Upper lobe of left lung (tissue), 6 donors: ENCODE measurements at places on chromosomes 7 and 10.

DNA sequence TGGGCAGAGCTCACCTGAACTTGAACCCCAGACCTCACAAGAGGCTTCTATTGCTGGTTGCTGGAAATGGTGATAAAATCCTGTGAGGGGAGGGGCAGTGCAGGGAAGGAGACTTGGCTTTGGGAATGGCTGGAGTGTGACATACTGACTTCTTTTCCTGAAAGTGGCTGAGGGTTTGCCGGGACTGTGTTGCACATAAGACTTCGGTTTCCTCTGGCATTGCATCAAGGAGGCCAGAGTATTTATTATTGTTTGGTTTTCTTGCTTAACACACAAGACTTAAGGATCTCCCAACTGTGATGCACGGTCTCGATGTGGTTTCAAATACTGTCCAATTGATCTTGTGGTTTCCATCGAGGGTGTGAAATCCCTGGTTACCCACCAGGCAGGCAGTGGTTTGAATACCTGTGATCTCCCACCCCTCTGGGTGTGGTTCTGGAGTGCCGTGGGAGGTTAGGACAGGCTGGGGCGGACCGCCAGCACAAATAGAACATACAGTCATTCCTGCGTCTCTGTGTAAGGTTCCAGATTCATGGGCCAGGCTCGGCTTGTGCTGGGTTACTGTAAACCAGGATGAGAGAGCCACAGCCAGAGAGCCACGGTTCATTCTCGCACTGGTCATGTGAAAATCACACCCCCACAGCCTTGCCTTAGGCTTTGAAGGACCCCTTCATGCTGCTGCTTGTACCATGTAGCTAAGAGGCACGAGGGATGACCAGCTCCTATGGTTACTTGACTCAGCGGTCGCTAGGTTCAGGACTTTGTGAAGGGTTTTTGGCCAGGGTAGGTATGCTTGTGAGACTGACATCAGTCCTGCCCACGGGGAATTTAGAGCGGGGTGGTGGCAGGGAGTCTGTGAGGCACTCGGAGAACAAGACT lies 39.2 kb downstream of the WBP1L start:
- DNase-seq = peak; percentile 87

- DNase-seq = no peak
These were observed 17.9 kb upstream of the BAIAP2L1 start for GRCh38 chr7:98418636-98419315.

DNA sequence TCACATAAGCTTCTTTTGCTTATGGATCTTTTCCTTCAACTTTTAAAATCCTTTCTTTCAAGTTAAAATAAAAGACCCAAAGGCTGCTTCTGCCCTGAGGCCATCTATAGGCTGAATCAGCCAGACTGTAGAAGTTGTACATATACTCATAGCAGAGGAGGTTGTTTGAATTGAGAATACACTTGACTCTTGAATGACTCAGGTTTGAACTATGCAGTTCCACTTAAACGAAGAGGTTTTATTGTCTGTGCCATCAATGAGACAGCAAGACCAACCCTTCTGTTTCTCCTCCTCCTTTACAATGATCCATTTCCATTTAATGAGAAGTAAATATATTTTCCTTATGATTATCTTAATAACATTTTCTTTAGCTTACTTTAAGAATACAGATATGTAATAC lies 5.8 kb downstream of the ZNF365 start:
- no peak for DNase-seq

- DNase-seq = no peak
These were observed 40.3 kb downstream of the FAM53B start for GRCh38 chr10:124703778-124704427.
